ENCODE measurements at places on chromosomes 3 and 15. TPM values are rescaled to one million over a fixed set of nuclear protein-coding genes. Genes with fewer than 3 reads are reported as not detected.

DNA sequence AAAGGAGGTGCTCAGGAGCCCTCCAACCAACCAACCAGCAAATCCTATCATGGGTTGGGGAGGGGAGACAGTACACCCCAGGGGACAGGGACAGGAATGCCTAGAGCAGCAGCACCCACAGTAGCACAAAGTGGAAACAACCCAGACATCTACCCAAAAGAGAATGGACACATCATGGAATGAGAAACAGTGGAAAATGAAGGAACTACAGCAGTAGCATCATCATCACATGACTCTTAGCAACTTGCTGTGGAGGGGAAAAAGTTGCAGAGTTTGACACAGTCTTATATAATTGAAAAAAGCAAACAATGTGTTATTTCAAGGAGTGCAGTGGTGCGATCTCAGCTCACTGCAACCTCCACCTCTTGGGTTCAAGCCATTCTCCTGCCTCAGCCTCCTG is 11.0 kb downstream of the C3orf22 start:
- H3K4me3 ChIP-seq, result no peak overlapping the region
- no peak overlapping the region for H3K27ac ChIP-seq
- DNase-seq, result peak; percentile 46

DNA sequence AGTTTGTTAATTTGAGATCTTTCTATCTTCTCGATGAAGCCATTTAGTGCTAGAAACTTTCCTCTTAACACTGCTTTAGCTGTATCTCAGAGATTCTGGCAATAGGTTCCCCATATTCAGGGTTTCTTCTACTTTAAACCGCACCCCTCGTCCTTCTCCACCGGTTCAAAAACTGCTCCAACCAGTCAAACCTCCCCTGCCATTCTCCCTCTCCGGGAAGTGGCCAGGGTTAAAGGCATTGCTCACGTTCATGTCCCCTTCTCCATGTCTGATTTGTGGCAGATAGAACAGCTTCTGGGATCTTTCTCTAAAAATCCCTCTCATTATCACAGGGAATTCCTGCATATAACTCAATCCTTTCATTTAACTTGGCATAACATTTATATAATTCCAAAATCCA is 14.4 kb downstream of the ALDH1L1 start:
- H3K27ac ChIP-seq, result no peak overlapping the region
- H3K27me3 ChIP-seq, result peaks cover 5% of the 10 kb centered on the region
- no peak overlapping the region for H3K4me3 ChIP-seq
- no peak for DNase-seq
- H3K4me1 ChIP-seq, result no peaks in the 10 kb centered on the region
- no peaks in the 10 kb centered on the region for H3K36me3 ChIP-seq

GRCh38 chr15:64548235-64548634 is 87.9 kb downstream of the ZNF609 start:
- H3K4me3 ChIP-seq, result no peak overlapping the region
- H3K4me1 ChIP-seq, result no peaks in the 10 kb centered on the region
- DNase-seq, result no peak
- H3K27me3 ChIP-seq, result no peaks in the 10 kb centered on the region

GRCh38 chr3:51687431-51688205 is 16.6 kb downstream of the TEX264 start:
- no peak overlapping the region for H3K4me3 ChIP-seq
- DNase-seq, result no peak
- H3K36me3 ChIP-seq, result peaks cover 20% of the 10 kb centered on the region
- H3K4me1 ChIP-seq, result no peaks in the 10 kb centered on the region
- no peaks in the 10 kb centered on the region for H3K27me3 ChIP-seq

- H3K36me3 ChIP-seq, result no peaks in the 10 kb centered on the region
- H3K4me1 ChIP-seq, result peaks cover 10% of the 10 kb centered on the region
- H3K4me3 ChIP-seq, result no peak overlapping the region
- H3K27me3 ChIP-seq, result no peaks in the 10 kb centered on the region
- H3K27ac ChIP-seq, result no peak overlapping the region
- DNase-seq, result no peak
Observed at GRCh38 chr15:68610825-68611224, 32.0 kb downstream of the CORO2B start.

- H3K27ac ChIP-seq, result no peak overlapping the region
- H3K4me1 ChIP-seq, result peaks cover 10% of the 10 kb centered on the region
- H3K27me3 ChIP-seq, result no peaks in the 10 kb centered on the region
- peaks cover 34% of the 10 kb centered on the region for H3K36me3 ChIP-seq
Observed at GRCh38 chr3:129281726-129282125, 3.1 kb downstream of the HMCES start.

DNA sequence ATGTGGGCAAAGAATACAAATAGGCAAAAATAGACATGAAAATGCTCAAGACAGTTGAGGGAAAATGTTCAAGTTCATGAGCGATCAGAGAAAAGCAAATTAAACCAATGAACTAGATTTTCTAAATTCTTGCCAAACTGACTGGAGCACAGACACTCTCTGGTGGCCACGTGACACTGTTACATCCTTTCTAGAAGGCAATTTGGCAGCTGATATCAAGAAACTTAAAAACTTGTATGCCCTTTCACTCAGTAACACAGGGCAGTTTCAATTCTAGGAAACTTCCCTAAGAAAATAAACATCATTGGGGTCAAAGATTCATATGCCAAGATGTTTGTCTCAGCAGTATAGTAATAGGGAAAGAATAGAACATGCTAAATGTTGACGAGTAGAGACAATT is 52.2 kb downstream of the ABHD5 start:
- peak; percentile 43 for DNase-seq
- H3K27ac ChIP-seq, result no peak overlapping the region
- H3K4me3 ChIP-seq, result no peak overlapping the region
- H3K36me3 ChIP-seq, result no peaks in the 10 kb centered on the region
- no peaks in the 10 kb centered on the region for H3K4me1 ChIP-seq
- H3K27me3 ChIP-seq, result no peaks in the 10 kb centered on the region

DNA sequence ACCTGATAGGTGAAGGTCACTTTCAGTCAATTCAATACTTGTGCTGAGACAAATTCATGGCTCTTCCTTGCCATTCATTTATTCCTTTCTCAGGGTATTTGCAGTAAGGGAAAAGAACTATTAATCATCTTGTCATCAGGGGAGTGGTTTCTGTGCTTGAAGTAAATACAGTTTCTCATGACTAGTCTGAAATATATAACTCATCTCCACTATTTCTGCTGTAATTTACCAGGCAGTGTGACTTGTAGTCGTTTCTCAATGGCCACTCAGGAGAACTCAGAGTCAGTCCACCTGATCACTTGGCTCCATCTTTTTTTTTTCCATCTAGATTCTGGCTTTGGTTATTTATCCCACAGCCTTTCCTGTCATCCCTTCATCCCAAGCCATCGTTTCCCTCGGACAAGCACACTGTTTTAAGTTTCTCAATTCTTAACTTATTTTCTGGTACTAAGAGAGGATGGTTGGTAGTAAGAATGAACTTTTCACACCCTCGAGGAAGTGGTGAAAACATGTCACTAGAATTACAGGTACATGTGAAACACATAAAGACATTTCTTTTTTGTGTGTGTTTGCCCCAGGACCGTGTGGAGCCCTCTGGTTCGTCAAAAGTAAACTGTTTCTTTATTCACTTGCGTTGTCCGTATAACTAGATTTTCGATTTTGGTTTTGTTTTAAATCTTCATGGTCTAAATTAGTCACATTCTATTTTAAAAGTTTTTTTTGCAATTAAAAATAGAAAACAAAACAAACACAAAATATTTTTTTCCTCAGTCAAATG is 620.2 kb downstream of the ZBBX start:
- no peak overlapping the region for H3K4me3 ChIP-seq
- no peak for DNase-seq
- H3K27ac ChIP-seq, result no peak overlapping the region
- no peaks in the 10 kb centered on the region for H3K4me1 ChIP-seq

GRCh38 chr15:66251790-66252684 is 1.5 kb downstream of the MEGF11 start:
- no peaks in the 10 kb centered on the region for H3K4me1 ChIP-seq
- no peak overlapping the region for H3K27ac ChIP-seq
- peaks cover 81% of the 10 kb centered on the region for H3K27me3 ChIP-seq
- peak overlapping the region; percentile 85 for H3K4me3 ChIP-seq
- no peaks in the 10 kb centered on the region for H3K36me3 ChIP-seq

GRCh38 chr15:101614001-101614585 is 38.1 kb downstream of the TM2D3 start:
- peaks cover 3% of the 10 kb centered on the region for H3K4me1 ChIP-seq
- no peak overlapping the region for H3K4me3 ChIP-seq

GRCh38 chr3:35894735-35895134 is 255.4 kb downstream of the ARPP21 start:
- H3K27me3 ChIP-seq, result no peaks in the 10 kb centered on the region
- H3K27ac ChIP-seq, result no peak overlapping the region
- peaks cover 6% of the 10 kb centered on the region for H3K4me1 ChIP-seq
- H3K36me3 ChIP-seq, result no peaks in the 10 kb centered on the region

- peaks cover 9% of the 10 kb centered on the region for H3K27me3 ChIP-seq
- no peak overlapping the region for H3K27ac ChIP-seq
- H3K4me3 ChIP-seq, result no peak overlapping the region
- no peaks in the 10 kb centered on the region for H3K36me3 ChIP-seq
Observed at GRCh38 chr3:134877788-134878187, 82.7 kb downstream of the EPHB1 start.

- H3K4me3 ChIP-seq, result no peak overlapping the region
- no peaks in the 10 kb centered on the region for H3K36me3 ChIP-seq
- H3K27ac ChIP-seq, result no peak overlapping the region
- no peaks in the 10 kb centered on the region for H3K4me1 ChIP-seq
- no peak for DNase-seq
- no peaks in the 10 kb centered on the region for H3K27me3 ChIP-seq
Observed at GRCh38 chr3:150344079-150344759, 63.9 kb upstream of the TSC22D2 start.

GRCh38 chr3:64664397-64664796 is 23.4 kb downstream of the ADAMTS9 start:
- peaks cover 6% of the 10 kb centered on the region for H3K4me1 ChIP-seq
- no peak overlapping the region for H3K27ac ChIP-seq
- no peak for DNase-seq
- H3K4me3 ChIP-seq, result no peak overlapping the region
- H3K36me3 ChIP-seq, result no peaks in the 10 kb centered on the region
- H3K27me3 ChIP-seq, result no peaks in the 10 kb centered on the region

GRCh38 chr15:41006479-41006878 is 53.2 kb downstream of the CHAC1 start:
- no peak overlapping the region for H3K4me3 ChIP-seq
- H3K27ac ChIP-seq, result no peak overlapping the region
- no peaks in the 10 kb centered on the region for H3K4me1 ChIP-seq
- no peak for DNase-seq
- H3K36me3 ChIP-seq, result peaks cover 67% of the 10 kb centered on the region
- no peaks in the 10 kb centered on the region for H3K27me3 ChIP-seq

- H3K36me3 ChIP-seq, result no peaks in the 10 kb centered on the region
- H3K27ac ChIP-seq, result no peak overlapping the region
- peak; percentile 83 for DNase-seq
- H3K4me1 ChIP-seq, result peaks cover 4% of the 10 kb centered on the region
Observed at GRCh38 chr3:160754371-160754854, 1.6 kb upstream of the PPM1L start.

GRCh38 chr3:187025254-187025655 is 94.9 kb downstream of the ST6GAL1 start:
- no peak overlapping the region for H3K27ac ChIP-seq
- peak; percentile 43 for DNase-seq
- H3K27me3 ChIP-seq, result no peaks in the 10 kb centered on the region

- no peaks in the 10 kb centered on the region for H3K27me3 ChIP-seq
- peaks cover 13% of the 10 kb centered on the region for H3K4me1 ChIP-seq
- no peak for DNase-seq
- H3K36me3 ChIP-seq, result no peaks in the 10 kb centered on the region
- H3K4me3 ChIP-seq, result no peak overlapping the region
Observed at GRCh38 chr3:117622171-117622841, 912.7 kb downstream of the TUSC7 start.

GRCh38 chr3:84961011-84961410 is 2.2 kb downstream of the CADM2 start:
- H3K4me1 ChIP-seq, result peaks cover 10% of the 10 kb centered on the region
- no peaks in the 10 kb centered on the region for H3K27me3 ChIP-seq
- peak overlapping the region; percentile 91 for H3K4me3 ChIP-seq
- no peaks in the 10 kb centered on the region for H3K36me3 ChIP-seq

GRCh38 chr3:98536456-98537017 is 4.8 kb downstream of the GPR15 start:
- no peaks in the 10 kb centered on the region for H3K4me1 ChIP-seq
- H3K36me3 ChIP-seq, result no peaks in the 10 kb centered on the region
- DNase-seq, result no peak
- H3K27me3 ChIP-seq, result no peaks in the 10 kb centered on the region
- no peak overlapping the region for H3K4me3 ChIP-seq

- H3K4me1 ChIP-seq, result no peaks in the 10 kb centered on the region
- H3K27ac ChIP-seq, result no peak overlapping the region
- DNase-seq, result no peak
- H3K27me3 ChIP-seq, result no peaks in the 10 kb centered on the region
- H3K4me3 ChIP-seq, result no peak overlapping the region
- no peaks in the 10 kb centered on the region for H3K36me3 ChIP-seq
Observed at GRCh38 chr3:111471831-111472230, 70.2 kb upstream of the CD96 start.

- no peak overlapping the region for H3K27ac ChIP-seq
- no peaks in the 10 kb centered on the region for H3K27me3 ChIP-seq
Observed at GRCh38 chr3:179872842-179873241, 163.9 kb downstream of the PEX5L start.

DNA sequence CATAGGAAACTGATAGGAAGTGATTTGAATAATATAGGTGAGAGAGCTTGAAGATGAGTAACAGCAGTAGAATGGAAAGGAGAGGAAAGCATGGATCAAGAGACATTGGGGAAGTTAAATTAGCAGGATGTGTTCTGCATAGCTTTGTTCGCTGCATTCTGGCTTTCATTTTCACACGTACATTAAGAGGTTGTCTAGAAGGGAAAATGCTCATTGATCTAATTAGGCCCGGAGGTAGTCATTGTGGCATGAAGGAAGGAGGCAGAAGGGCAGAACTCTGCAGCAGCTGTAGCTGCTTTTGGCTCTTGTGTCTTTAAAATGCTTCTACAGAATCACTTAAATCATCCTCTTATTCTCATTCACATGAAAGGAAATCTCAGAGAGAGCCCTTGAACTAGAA is 40.3 kb downstream of the KCNAB1 start:
- H3K27ac ChIP-seq, result no peak overlapping the region
- H3K27me3 ChIP-seq, result no peaks in the 10 kb centered on the region
- H3K4me3 ChIP-seq, result no peak overlapping the region
- no peak for DNase-seq

GRCh38 chr3:58666683-58667082 is at the start of gene FAM3D:
TSS of gene FAM3D (minus strand) at chr3:58666774. CDS start at chr3:58655563, 11,211 bp downstream.
- H3K4me3 ChIP-seq, result no peak within 1 kb of the TSS
- no peaks in the 10 kb centered on the region for H3K27me3 ChIP-seq
- H3K36me3 ChIP-seq, result no peaks in the 10 kb centered on the region
- H3K27ac ChIP-seq, result no peak within 1 kb of the TSS

KIF7 gene
- total RNA-seq, result 22.9 TPM

LEKR1 gene
- 1.0 TPM for total RNA-seq

MAGI1 gene
- total RNA-seq, result 38.6 TPM

CATSPER2 gene
- 3.0 TPM for total RNA-seq

TTLL13 gene
- total RNA-seq, result not detected

PGBD4 gene
- total RNA-seq, result 1.2 TPM

ENTPD3 gene
- 0.29 TPM for total RNA-seq

IL17RD gene
- 34.2 TPM for total RNA-seq

FBXL22 gene
- total RNA-seq, result 0.75 TPM

ZMAT3 gene
- 3.3 TPM for total RNA-seq

MME gene
- total RNA-seq, result 37.4 TPM

LRTM1 gene
- not detected for total RNA-seq

SCN11A gene
- total RNA-seq, result 0.63 TPM

GOLGA6L7 gene
- total RNA-seq, result 0.15 TPM

PRKCD gene
- total RNA-seq, result 26.6 TPM

Measured in endodermal cell (in vitro differentiated cells).